NCI-H226 (cell line): ENCODE measurements at places on chromosomes 2 and 18.

- DNase-seq: no peak
Observed at GRCh38 chr2:60295636-60295962, 257.9 kb downstream of the BCL11A start.

DNA sequence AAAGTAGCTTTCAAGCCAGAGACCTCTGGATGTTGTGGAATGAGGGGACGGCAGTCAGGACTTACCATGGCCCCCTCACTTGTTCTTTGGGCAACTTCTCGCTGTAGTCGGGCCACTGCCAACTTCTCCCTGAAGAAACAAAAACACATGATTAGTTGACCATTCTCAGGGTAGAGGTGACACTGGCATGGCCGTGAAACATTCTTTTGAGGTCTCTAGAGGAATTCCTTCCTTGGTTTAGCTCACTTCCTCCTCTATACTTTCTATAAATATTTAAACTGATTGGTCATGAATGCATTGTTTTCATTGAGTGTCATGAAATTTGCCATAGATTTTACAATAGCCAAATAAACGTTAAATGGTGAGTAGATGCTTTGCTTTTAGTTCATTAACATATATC, 354.6 kb downstream of the NCKAP5 start:
- no peak for DNase-seq

- DNase-seq: peak; percentile 9
Observed at GRCh38 chr2:27955384-27956161, 65.0 kb downstream of the BABAM2 start.

GRCh38 chr2:218029366-218030360, 26.9 kb upstream of the TNS1 start:
- no peak for DNase-seq

DNA sequence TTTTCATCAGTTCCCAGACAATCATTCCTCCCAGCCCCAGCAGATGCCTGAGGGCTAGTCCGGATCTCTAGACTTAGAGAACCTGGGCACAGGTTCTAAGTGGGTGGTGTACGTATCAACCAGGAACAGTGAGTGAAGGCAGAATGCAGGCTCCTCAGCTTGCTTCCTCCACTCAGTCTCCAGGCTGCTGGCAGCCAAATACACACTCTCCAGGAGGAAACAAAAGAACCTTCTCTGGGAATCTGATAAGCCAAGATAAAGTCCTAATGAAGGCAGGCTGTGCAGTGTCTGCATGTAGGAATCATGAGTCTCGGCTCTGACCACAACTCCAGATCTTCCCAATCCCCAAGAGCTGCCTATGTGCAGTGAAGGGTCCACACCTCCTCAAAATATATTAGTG, 245.7 kb downstream of the SP3 start:
- DNase-seq: no peak

- no peak for DNase-seq
Observed at GRCh38 chr2:176769021-176769420, 443.6 kb upstream of the HNRNPA3 start.

- no peak for DNase-seq
Observed at GRCh38 chr2:157500334-157500733, 56.4 kb upstream of the CYTIP start.

GRCh38 chr2:149586063-149586462, 1.5 kb downstream of the MMADHC start:
- DNase-seq: no peak

DNA sequence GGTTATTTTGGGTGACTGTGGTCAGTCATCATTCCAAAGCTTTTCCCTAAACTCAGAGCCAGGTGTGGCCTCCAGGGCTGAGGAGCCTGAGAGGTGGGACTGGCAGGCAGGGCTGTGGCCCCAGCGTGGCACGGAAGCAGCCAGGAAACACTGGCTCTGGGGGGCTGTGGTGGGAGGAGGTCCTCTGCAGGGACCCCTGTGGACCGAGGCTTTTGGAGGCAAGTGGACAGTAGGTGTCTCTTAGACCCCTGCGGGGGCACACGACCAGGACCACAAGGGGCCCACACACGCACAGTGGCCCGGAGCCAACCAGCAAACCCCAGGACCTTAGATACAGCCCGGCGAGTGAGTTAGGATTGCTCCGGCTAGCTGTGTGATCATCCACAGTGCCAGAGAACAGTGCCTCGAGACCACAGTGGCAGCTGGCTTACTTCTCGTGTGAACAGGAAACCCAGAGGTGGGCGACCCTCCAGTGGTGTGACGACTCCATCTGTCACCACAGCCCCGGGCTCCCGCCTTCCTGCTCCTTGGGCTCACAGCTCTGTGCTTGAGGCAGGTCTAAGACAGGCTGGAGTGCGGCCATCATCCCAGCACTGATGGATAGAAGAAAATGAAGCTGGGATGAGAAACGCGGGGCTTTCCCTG, 1.6 kb upstream of the RTP5 start:
- no peak for DNase-seq

GRCh38 chr18:10841203-10841602, 308.2 kb downstream of the PIEZO2 start:
- peak; percentile 58 for DNase-seq

GRCh38 chr2:192126912-192127311, 67.8 kb downstream of the TMEFF2 start:
- no peak for DNase-seq

DNA sequence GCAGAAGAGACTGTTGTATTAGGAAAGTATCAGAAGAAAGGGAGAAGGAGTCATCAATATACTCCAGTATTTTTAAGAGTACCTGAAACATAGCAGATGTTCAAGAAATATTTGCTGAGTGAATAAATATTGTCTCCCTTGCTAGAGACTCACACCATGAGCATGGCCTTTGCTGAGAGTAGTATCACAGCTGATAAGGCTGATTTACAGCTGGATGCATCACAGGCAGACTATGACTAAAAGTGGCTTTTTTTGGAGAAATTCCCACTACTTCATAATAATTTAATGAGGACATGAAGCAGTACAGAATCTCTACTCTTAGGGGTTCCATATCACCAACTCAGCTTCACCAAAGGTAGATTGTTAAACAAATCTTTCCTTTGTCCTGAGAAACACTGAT, 373.3 kb downstream of the RBM43 start:
- DNase-seq: peak; percentile 66

- no peak for DNase-seq
Observed at GRCh38 chr2:193326296-193326695, 1131.6 kb upstream of the TMEFF2 start.

- no peak for DNase-seq
Observed at GRCh38 chr2:117704818-117705217, 109.7 kb upstream of the DDX18 start.

- peak; percentile 33 for DNase-seq
Observed at GRCh38 chr2:215680605-215681598, 245.0 kb upstream of the FN1 start.

DNA sequence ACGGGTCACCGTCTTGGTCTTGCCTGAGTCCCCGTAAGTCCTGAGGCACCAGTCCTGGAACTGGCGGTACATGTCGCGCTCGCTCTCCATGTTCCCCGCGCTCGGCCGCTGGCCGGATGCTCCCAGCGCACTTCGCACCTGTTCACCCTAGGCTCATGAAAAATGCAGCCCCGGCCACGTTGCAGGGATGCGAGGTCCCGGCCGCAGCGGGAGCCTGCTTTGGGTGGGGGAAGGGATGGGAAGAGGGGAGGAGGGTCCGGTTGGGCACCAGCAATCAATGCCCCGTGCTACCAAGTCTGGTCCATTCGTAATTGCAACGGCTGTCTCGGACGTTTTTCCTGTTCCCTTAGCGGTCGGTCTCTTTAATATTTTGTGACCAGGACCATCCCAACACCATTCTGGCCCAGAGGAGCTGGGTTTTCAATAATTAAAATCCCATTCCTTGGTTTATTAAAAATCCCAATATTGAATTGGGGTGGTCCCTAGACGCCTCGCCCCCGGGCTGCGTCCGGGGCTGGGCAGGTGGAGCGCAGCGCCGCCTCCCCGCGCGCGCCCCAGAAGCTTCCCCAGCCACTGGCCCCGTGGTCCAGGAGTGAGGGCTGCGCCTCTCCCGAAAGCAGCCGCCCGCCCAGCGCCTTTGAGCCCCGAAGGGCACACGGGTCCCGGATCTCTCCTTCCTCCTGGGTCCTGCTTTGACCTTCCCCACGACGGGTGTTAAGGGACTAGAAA, 1.4 kb downstream of the NOL4 start:
- DNase-seq: no peak

GRCh38 chr18:41004324-41004723, 950.7 kb upstream of the PIK3C3 start:
- no peak for DNase-seq

DNA sequence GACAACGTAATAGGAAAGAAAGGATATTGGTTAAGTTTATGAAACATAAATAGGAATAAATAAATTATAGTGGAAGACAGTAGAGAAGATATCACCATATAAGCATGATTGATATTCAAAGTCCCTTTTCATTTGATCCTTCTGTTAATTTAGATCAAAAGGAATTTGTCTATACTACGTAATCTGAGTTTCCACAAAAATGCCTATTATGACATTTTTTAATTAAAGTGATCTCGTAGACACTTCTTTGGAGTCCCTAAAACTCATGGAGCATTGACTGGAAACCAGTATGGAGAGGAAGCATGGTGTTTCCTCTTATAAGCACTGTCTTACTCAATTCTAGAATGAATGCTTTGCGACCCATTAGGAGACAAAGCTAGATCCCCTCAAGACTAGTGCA, 411.4 kb upstream of the SPHKAP start:
- DNase-seq: no peak

DNA sequence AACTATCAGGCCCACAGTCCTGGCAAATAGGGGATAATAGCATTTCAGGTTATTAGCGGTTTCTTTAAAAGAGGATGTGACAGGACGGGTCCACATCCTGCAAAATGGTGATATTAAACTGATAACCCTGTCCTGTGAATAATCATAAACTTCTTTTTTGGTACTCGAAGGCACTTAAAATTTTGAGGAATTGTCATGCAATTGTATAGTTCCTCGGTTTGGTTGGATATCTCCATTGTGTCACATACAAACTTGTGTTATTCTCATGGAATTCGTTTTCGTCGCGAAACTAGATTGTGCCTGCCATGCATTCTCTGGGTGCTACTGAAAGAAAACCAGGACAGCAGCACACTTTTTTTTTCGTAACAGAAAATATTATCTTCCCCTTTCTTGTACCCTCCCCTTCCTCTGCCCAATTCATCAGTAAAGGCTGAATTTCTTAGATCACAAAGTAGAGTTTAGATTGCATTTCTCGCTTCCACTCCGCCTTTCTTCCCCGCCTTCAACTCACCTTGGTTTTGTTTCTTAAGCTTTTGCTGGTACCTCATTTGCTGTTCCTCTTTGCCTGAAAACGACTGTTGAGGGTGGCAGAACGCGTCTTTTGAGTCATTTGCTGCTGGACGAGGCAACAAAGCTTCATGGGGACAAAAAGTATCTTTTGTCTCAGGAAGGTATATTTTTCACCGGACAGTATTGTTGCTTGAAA, 1.3 kb downstream of the CERS6 start:
- no peak for DNase-seq

DNA sequence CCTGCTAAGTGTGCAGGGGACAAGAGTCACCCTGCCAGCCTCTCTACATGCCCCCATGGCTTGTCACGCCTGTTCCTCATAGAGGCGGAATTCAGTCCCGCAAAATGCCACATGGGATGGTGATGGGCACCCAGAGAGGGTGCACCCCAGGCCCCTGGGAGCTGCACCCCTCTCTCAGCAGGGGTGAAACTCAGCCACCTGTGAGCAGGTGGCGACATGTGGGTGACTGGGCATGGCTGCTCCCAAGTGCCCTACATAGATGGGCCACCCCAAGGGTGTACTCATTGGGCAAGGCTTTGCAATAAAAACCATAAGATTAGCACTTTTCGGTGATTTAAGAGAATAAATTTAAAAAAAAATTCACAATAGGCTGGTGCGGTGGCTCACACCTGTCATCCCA, 6.3 kb downstream of the HS6ST1 start:
- no peak for DNase-seq

GRCh38 chr18:78640246-78640995, 339.2 kb upstream of the SALL3 start:
- no peak for DNase-seq

DNA sequence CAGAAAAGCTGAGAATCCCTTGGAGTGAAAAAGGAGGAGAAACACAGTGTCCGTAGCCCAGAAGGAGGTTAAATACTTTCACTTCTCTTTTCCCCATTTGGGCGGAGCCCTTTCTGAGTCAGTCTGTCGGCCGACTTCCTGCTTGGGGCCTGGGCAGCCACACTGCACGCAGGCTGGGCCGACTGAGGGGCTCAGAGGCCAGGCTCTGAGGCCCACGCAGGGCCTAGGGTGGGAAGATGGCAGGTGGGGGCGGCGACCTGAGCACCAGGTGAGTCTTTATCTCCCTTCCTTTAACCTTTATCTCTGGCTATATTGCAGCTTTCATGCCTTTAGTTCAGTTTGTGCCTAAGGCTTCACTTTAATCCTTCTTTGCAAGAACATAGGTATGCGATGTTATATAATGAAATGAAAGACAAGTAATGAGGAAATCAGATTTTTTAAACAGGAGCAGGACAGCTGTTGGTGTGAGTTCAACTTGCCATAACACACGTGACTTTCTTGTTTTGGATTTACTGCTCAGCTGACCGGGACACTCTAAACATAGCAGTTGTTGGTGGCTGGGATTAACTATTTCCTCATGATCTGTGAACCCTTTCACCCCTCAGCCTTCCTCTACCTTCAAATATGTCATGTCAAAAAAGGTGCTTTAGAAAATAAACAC, at the start of gene SP100:
Gene SP100 (plus strand): TSS at position 141 of the 661 bp plus-strand sequence. CDS start 96 bp downstream, at position 237.
- peak; percentile 83 for DNase-seq

GRCh38 chr2:220533485-220533884, 906.1 kb downstream of the SLC4A3 start:
- peak; percentile 22 for DNase-seq

DNA sequence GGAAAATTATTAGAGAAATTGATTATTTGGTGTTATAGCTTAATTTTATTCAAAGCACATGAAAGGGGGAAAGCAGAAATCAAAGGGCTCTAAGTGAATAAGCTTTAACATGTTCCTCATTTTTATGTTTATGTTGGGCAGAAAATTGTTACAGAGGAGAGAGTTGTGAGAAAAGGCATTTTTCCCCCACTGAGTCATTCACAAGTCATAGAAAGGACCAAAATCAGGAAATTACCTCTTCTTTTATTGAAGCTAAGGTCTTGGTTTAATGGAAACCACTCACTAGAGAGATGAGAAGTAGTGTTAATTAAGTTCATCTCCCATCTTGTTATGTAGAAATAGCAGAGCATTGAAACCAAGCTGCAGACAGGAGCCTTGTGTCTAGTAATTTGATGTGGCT, 175.3 kb upstream of the THUMPD2 start:
- no peak for DNase-seq

- DNase-seq: no peak
Observed at GRCh38 chr18:11872479-11873136, 21.4 kb downstream of the CHMP1B start.

GRCh38 chr18:74501386-74501785, 5.2 kb downstream of the CNDP2 start:
- no peak for DNase-seq
